Myometrial cell (primary cell): ENCODE measurements at places on chromosomes 13 and 19. TPM values are rescaled to one million over a fixed set of nuclear protein-coding genes. Genes with fewer than 3 reads are reported as not detected.

Gene KRTDAP
- total RNA-seq, result not detected in 2 replicates

Gene LGALS4
- total RNA-seq, result not detected in 2 replicates

Gene KBTBD6
- 4.6 and 7.8 TPM in 2 replicates for total RNA-seq

Gene PALM
- 0.35 and 6.3 TPM in 2 replicates for total RNA-seq

Gene STOML3
- not detected in 2 replicates for total RNA-seq

Gene MYO1F
- 0.53 and 2.3 TPM in 2 replicates for total RNA-seq

Gene CYP4F2
- total RNA-seq, result not detected in 2 replicates

Gene CD320
- 105 and 133 TPM in 2 replicates for total RNA-seq

Gene COL5A3
- 0.29 and 0.53 TPM in 2 replicates for total RNA-seq

Gene KISS1R
- 0.18 TPM in 1 of 2 replicates, not detected in the other for total RNA-seq

Gene B3GNT8
- total RNA-seq, result 2.5 and 5.5 TPM in 2 replicates

Gene MATK
- total RNA-seq, result not detected in 2 replicates

Gene ZNF808
- total RNA-seq, result 2.3 and 6.6 TPM in 2 replicates

Gene TMEM145
- under 0.01 TPM in 1 of 2 replicates, not detected in the other for total RNA-seq

Gene CD37
- total RNA-seq, result not detected in 2 replicates

Gene FAM216B
- not detected in 2 replicates for total RNA-seq

Gene NECTIN2
- total RNA-seq, result 246 and 247 TPM in 2 replicates

Gene PINLYP
- 11.3 and 19.6 TPM in 2 replicates for total RNA-seq

Gene WDR87
- total RNA-seq, result not detected in 2 replicates

Gene ZNF112
- 2.0 and 2.8 TPM in 2 replicates for total RNA-seq

Gene TCF3
- total RNA-seq, result 93.0 and 101 TPM in 2 replicates

Gene ZNF550
- total RNA-seq, result 0.86 and 1.8 TPM in 2 replicates

Gene ZNF556
- total RNA-seq, result not detected in 2 replicates

Gene CPAMD8
- total RNA-seq, result 0.71 and 2.6 TPM in 2 replicates

Gene ING1
- total RNA-seq, result 9.2 and 9.4 TPM in 2 replicates

Gene ZNF132
- 0.29 and 2.7 TPM in 2 replicates for total RNA-seq

Gene C13orf42
- not detected in 2 replicates for total RNA-seq

Gene HIF3A
- 3.5 and 6.0 TPM in 2 replicates for total RNA-seq

Gene CACNG6
- total RNA-seq, result 0.18 and 1.2 TPM in 2 replicates

Gene CDX2
- total RNA-seq, result not detected in 2 replicates

Gene TEX101
- total RNA-seq, result not detected in 2 replicates

Gene COL4A2
- 257 TPM in 2 replicates for total RNA-seq

Gene BICRA
- total RNA-seq, result 1.7 and 5.8 TPM in 2 replicates

Gene UPK1A
- not detected in 2 replicates for total RNA-seq

Gene TEX29
- not detected in 2 replicates for total RNA-seq

Gene TRPM4
- total RNA-seq, result 18.5 and 19.0 TPM in 2 replicates

Gene AMH
- 0.18 TPM in 1 of 2 replicates, not detected in the other for total RNA-seq

Gene LRRC25
- 0.18 TPM in 1 of 2 replicates, not detected in the other for total RNA-seq

Gene ZNF91
- total RNA-seq, result 6.6 and 12.1 TPM in 2 replicates

Gene HCST
- not detected in 2 replicates for total RNA-seq

Gene TNNT1
- total RNA-seq, result 6.2 and 6.3 TPM in 2 replicates

Gene PIP5K1C
- 33.4 and 38.1 TPM in 2 replicates for total RNA-seq

Gene ZNF780A
- 2.3 and 16.0 TPM in 2 replicates for total RNA-seq

Gene SIX5
- total RNA-seq, result 16.1 and 21.0 TPM in 2 replicates

Gene USHBP1
- not detected in 2 replicates for total RNA-seq

Gene ZNF540
- total RNA-seq, result 0.29 TPM in 1 of 2 replicates, not detected in the other

Gene SRRM5
- not detected in 2 replicates for total RNA-seq

Gene EPSTI1
- 2.3 and 3.2 TPM in 2 replicates for total RNA-seq

Gene ZNF665
- total RNA-seq, result 1.7 and 8.2 TPM in 2 replicates

Gene SMIM44
- not detected in 2 replicates for total RNA-seq

Gene ETHE1
- total RNA-seq, result 74.8 and 85.9 TPM in 2 replicates

Gene CRTC1
- 1.6 and 3.5 TPM in 2 replicates for total RNA-seq

Gene OR10H1
- total RNA-seq, result not detected in 2 replicates
